ENCODE measurements at places on chromosomes 3 and 15.
A peak's percentile ranks its signal among the peaks of the same experiment; 100 is the strongest.

DNA sequence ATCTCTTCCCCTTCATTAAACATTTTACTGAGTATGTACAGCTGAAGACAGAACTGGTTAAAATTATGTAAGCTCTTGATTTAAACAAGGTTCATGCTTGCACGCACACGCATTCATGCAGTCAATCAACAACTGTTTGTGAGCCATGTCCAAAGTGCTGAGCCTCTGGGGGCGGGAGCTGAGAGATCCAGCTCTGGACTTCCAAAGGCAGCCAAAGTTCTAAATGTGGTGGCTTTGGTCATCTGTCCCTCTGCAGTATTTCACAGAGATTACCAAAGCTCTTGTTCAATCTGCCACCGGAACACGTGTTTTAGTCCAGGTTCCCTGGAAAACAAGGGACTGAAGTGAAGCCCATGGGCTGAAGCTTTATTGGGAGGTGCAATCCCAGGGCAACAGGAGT is 52.4 kb upstream of the SNRPA1 start:
- DNase-seq, result no peak

GRCh38 chr15:89647191-89647851 is 7.9 kb downstream of the KIF7 start:
- peak; percentile 51 for DNase-seq

GRCh38 chr15:101262551-101262950 is 10.7 kb upstream of the CHSY1 start:
- no peak for DNase-seq

GRCh38 chr3:179156775-179157174 is 8.6 kb downstream of the PIK3CA start:
- no peak for DNase-seq

GRCh38 chr3:11300970-11301369 is 28.8 kb downstream of the ATG7 start:
- no peak for DNase-seq

DNA sequence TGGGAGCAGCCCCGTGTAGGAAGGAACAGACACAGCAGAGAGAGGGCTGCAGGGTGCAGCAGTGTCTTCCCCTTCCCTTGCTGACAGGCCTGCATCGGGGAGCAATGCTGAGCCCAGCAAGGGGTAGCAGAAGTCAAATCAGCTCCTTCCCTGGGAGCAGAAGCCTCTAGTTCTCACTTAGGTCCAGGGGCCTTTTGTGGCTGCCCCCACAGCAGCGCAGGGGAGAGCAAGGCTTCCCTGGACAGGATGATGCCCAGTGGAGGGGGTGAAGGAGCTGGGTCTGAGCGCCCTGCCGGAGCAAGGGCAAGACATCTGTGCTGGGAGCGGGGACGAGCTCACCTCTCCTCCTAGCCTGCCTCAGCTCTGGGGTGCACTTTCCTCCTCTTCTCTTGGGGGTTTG is 827 bp downstream of the PLCB2 start:
- no peak for DNase-seq

All from activated T-helper 2 cell treated with anti-CD3 and anti-CD28 coated beads, Interferon-gamma antibody, Interleukin-2, Interleukin-4, amounts not matched to agents 10 μg/mL and 5 μg/mL and 100 μg/mL, durations not matched to agents 14 hours and 24 hours and 36 hours (primary cell).